ENCODE measurements at places on chromosomes 11 and 22. TPM values are rescaled to one million over a fixed set of nuclear protein-coding genes. Genes with fewer than 3 reads are reported as not detected.

GRCh38 chr11:23227078-23227445 is 366.8 kb upstream of the CCDC179 start:
- no peak overlapping the region for H3K4me3 ChIP-seq
- H3K27me3 ChIP-seq, result no peaks in the 10 kb centered on the region
- peak overlapping the region; percentile 76 for H3K27ac ChIP-seq

GRCh38 chr22:17732251-17732854 is 41.9 kb downstream of the BID start:
- no peak overlapping the region for H3K4me3 ChIP-seq
- H3K27ac ChIP-seq, result no peak overlapping the region
- H3K4me1 ChIP-seq, result peaks cover 8% of the 10 kb centered on the region
- no peak for DNase-seq
- H3K36me3 ChIP-seq, result peaks cover 47% of the 10 kb centered on the region
- no peaks in the 10 kb centered on the region for H3K27me3 ChIP-seq

The OSM gene
- not detected for total RNA-seq

The EXPH5 gene
- 0.56 TPM for total RNA-seq

The NPTXR gene
- total RNA-seq, result 0.28 TPM

DNA sequence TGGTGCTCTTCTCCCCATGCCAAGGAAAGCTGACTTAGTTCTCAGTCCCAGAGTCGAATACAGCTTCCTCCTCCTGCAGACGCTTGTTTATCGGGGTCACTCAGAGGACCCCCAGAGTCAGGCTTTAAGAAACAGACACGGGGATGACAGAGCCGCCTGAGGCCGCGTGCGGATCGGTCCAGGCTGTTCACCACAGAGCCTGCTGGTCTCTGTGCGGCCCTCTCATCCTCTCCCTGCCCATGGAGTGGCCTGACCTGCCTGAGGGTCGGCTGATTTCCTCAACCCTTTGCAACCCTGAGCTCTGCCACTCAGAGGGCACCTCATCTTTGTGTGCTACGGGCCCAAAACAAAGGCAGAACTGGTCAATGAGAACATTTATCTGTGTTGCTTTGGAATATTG is 2.1 kb downstream of the GAL start:
- H3K36me3 ChIP-seq, result no peaks in the 10 kb centered on the region
- no peak overlapping the region for H3K4me3 ChIP-seq
- no peak for DNase-seq
- peaks cover 62% of the 10 kb centered on the region for H3K27me3 ChIP-seq
- H3K27ac ChIP-seq, result no peak overlapping the region

The FLRT1 gene
- total RNA-seq, result under 0.01 TPM

GRCh38 chr11:94767701-94768601 is at the start of gene AMOTL1:
Gene AMOTL1 (plus strand): TSS chr11:94768356. CDS start chr11:94768512, 156 bp downstream.
- peak within 1 kb of the TSS; percentile 98 for H3K4me3 ChIP-seq
- no peaks in the 10 kb centered on the region for H3K27me3 ChIP-seq
- peak within 1 kb of the TSS; percentile 97 for H3K27ac ChIP-seq
- no peaks in the 10 kb centered on the region for H3K36me3 ChIP-seq
- peaks cover 13% of the 10 kb centered on the region for H3K4me1 ChIP-seq

The OR51I1 gene
- total RNA-seq, result not detected

DNA sequence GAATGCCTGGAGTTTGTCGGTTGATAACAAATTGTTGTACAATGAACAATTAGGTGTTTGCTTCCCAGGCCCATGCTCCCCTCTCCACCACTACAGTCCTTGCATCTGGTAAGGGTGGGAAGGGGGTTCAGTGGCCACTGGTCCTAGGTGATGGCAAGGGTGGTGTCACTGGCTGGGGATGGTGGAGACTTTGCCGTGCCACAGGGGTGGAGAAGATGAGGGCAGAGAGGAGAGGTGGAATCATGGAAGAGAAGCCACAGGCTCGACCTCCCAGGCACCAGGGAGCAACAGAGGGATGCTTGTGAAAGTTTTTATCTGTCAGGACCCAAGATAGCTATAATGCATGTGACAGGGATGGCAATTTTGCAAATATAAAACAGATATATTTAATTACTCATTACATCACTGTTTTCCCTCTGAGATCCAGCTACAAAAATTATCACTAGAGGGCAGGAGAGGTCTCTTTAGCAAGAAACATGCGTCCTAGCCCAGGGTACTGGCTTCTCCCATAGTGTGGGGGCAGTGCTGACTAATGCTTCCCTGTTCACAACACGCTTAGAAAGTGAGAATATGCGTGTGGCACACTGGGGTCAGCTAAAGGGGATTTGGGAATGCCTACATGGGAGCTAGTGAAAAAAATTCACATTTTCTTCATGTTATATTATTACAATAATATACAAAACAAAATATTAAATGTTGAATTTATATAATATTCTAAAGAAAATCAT is 49.0 kb upstream of the AMPD3 start:
- H3K27me3 ChIP-seq, result no peaks in the 10 kb centered on the region
- no peak overlapping the region for H3K4me3 ChIP-seq
- H3K4me1 ChIP-seq, result peaks cover 14% of the 10 kb centered on the region
- peak; percentile 92 for DNase-seq
- H3K27ac ChIP-seq, result peak overlapping the region; percentile 23

The FOLR1 gene
- not detected for total RNA-seq

GRCh38 chr11:102320188-102320587 is 2.9 kb downstream of the BIRC3 start:
- peaks cover 3% of the 10 kb centered on the region for H3K4me1 ChIP-seq
- no peak overlapping the region for H3K27ac ChIP-seq
- H3K4me3 ChIP-seq, result no peak overlapping the region

DNA sequence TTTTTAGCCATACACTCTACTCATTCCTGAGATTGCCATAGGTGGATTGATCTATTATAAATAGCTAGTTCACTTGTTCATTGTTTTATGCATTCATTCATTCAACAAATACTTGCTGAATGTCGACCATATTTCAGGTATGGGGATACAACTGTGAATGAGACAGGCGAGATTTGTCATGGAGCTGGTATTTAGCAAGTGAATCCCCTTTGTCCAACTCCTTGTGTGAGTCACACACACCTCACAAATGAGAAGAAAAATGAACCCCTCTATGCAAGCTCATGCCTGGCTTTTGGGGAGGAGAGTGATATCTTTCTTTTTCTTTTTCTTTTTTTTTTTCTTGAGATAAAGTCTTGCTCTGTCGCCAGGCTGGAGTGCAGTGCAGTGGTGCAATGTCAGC is 1.8 kb upstream of the AMPD3 start:
- DNase-seq, result peak; percentile 21
- peaks cover 2% of the 10 kb centered on the region for H3K27me3 ChIP-seq
- no peak overlapping the region for H3K27ac ChIP-seq
- no peak overlapping the region for H3K4me3 ChIP-seq
- H3K36me3 ChIP-seq, result no peaks in the 10 kb centered on the region
- H3K4me1 ChIP-seq, result peaks cover 18% of the 10 kb centered on the region

Measured in IMR-90 (cell line).